ENCODE measurements at places on chromosomes 3 and 15.

DNA sequence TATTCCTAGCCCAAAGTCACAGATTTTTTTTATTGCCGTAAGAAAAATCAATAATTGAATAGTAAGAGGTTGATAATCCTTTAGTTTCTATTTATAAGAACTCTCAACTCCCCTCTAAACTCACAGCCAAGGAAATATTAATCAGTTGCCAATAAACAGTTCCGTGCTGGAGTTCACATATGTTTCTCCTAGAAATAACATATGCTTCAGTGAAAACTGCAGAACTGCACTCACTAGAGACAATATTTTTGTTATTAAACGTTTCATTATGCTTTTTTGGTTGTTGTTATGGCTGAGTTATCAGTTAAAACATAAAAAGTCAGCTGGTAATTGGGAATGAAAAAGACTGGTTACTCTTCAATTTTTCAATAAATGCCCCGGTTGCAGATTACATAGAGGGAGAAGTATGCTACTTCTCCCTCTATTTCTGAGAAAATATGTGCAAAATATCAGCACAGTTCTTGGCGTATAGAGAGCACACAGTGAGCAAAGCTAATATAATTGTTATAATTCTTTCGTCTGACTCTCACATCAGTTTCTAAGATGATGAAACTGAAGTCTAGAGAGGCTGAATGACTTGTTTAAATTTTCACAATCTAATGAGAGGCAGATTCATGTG, 781.2 kb upstream of the GRM7 start:
- no peak for DNase-seq

GRCh38 chr3:93934366-93935046, 39.2 kb downstream of the PROS1 start:
- DNase-seq: no peak

GRCh38 chr15:58546066-58546591, 114.3 kb downstream of the LIPC start:
- no peak for DNase-seq

DNA sequence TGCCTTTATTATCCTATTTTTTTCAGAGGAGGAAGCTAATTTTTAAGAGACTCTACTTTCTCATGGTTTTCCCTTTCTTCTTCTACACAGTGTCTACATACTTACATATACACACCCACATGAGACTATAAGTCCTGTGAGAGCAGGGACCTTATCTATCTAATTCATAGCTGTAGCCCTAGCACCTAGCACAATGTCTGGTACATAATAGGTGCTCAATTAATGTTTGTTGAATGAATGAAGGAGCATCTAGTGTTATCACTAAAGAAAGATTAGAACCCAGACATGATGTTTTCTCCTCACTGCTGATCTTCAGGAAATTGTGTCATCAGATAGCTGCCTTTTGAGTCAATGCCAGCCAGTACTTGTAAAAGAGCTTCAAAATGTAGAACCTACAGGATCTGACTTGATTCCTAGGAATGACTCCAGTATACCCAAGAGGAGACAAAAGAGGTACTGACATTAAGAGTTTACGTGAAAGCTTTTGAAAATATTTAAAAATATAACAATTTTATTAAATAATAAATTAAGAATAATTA, 2.5 kb downstream of the SCG5 start:
- no peak for DNase-seq

- no peak for DNase-seq
Measured at GRCh38 chr3:126448893-126449180, 26.9 kb downstream of the ZXDC start.

DNA sequence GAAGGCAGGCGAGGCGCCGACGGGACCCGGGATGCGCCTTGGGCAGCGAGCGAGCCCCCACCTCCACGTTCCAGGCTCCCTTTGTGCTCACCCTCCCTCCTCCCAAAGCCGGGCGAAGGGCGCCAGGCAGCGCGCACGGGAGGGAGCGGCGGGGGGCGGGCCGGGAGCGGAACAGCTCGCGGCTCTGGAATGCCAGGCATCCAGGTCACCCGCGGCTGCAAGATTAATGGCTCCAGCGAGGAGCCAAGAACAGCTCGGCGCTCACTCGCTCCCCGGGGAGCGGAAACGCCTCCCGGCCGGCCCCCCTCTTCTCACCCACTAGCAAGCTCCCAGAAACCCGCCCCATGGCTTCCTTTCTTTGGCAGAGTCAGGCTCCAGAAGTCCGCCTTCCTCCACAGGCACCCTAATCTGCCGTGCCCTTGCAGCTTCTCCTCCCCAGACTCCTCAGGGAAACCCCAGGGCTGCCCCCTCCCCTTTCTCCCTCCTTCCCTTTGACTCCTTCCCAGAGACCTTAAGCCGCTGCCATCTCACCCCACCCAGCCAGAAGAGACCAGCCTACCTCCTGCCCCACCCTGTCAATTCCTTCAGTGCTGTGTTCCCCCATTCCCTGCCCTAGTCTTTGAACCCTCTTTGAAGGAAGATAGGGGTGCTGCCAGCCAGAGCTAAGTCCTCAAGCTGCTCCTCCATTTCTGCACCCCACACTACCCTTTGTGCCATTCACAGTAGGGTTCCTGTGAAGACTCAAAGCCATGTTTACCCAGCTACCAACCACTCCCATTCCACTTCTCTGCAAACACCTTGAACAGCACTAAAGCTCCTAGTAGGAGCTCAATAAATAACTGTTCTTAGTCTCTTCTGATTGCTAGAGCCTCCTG, 9.9 kb downstream of the AMOTL2 start:
- peak; percentile 93 for DNase-seq

Measured in AG04450 (cell line).